ENCODE measurements at places on chromosomes 3 and 15.

GRCh38 chr3:17782751-17783150 lies 40.3 kb upstream of the TBC1D5 start:
- no peak for DNase-seq

- no peak for DNase-seq
Observed at GRCh38 chr15:59797756-59798604, 108.9 kb upstream of the BNIP2 start.

DNA sequence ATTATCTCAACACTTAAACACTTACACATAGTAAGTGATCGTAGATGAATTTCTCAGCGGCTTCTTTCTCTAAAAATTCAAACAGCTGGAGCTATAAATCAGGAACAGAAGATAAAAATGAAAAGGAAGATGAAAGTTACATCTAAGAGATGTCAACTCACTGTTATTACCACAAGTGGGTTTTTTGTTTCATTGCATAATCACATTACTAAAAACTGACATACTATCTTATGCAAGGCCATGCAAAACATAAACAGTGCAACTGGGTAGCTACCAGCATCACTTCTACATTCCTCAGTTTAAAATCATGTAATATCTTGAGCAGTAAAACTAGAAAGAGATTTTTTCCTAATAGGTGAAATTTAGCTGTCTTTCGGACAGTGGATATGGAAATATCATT lies 14.9 kb downstream of the MINDY4B start:
- peak; percentile 66 for DNase-seq

DNA sequence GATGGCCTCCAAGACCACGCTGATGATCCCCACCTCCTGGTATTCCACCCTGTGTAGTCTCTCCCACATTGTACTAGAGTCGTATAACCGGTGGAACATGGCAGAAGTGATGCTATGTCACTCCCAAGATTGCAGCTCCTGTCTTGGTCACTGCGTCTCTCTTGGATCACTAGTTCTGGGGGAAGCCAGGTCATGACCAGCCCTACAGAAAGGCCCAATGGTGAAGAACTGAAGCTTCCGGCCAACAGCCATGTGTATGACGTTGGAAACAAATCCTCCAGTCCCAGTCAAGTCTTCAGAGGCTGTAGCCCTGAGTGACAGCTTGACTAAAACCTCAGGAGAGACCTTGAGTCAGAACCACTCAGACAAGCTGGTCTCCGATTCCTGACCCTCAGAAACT lies 61.9 kb upstream of the FNDC3B start:
- no peak for DNase-seq

GRCh38 chr3:74302281-74302680 lies 312.2 kb downstream of the CNTN3 start:
- no peak for DNase-seq

GRCh38 chr3:130395916-130396315 lies 50.4 kb downstream of the COL6A5 start:
- DNase-seq = peak; percentile 19

- DNase-seq = no peak
Observed at GRCh38 chr15:27101982-27102381, 131.0 kb downstream of the GABRG3 start.

GRCh38 chr3:138950006-138950644 lies 3.1 kb downstream of the FOXL2NB start:
- peak; percentile 62 for DNase-seq

GRCh38 chr3:96813820-96814650 lies at the start of gene EPHA6:
Gene EPHA6 (plus strand): TSS chr3:96814594.
- peak; percentile 82 for DNase-seq

DNA sequence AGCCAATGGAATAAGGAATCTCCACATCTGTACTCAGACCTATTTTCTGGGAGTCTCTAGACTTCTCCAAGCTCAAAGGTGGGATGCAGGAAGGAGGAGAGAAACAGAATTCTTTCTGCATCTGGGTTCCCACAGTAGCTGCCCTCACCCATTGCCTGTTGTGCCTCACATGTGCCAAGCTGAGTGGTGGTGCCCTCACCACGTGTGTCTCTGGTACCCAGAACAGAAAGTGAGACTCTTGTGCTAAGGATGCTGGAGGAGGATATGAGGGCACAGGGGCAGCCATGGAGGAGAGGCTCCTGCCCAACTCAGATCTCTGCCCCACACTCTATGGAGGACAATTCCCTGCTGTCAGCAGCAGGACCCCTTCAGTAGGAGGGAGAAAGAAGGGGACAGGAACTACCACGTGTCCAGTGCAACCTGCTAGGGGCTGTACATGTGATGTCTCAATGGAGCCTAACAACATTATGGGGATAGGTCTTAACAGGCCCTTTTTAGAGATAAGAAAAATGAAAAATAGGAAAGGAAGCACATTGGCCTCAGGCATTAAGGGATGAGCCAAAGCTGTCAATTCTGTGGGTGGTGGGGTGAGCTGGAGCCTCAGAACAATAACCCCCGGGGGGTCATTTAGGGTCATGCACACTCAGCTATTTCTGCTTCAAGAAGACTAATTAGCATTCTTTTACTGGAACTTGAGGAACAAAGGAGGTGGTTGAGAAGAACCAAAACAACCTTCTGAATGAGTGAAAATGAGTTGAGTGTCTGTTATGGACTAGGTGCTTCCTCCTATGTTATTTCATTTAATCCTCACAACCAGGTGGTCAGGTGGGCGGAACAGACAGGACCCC lies 16.3 kb upstream of the NOX5 start:
- no peak for DNase-seq

DNA sequence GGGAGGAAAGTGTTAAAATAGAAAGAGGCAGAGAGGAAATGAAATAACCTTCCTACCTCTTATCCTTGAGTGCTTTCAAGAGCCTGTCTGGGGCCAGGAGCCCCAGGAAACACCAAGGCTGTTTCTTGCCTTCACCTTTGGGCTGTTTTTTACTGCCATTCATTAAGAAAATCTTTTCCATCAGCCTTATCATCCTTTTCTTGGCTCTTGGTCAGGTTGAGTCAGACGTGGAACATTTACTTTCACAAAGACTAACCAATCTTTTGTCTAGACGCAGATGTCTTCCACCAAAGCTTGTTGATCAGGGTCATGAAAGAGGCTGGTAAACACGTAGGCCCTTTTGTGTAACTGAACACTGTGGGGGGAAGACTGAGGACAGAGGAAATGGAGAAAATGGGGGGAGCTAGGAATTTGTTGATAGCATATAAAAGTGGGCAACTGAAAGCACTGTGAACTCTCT lies 151.0 kb upstream of the THBS1 start:
- peak; percentile 81 for DNase-seq

GRCh38 chr15:57504599-57504940 lies 87.1 kb upstream of the MYZAP start:
- no peak for DNase-seq

- DNase-seq = peak; percentile 83
Observed at GRCh38 chr3:62665627-62666437, 209.4 kb downstream of the CADPS start.

GRCh38 chr15:39830166-39830565 lies 47.5 kb upstream of the FSIP1 start:
- no peak for DNase-seq

GRCh38 chr15:86540840-86541467 lies 461.3 kb downstream of the AGBL1 start:
- no peak for DNase-seq

- peak; percentile 47 for DNase-seq
Observed at GRCh38 chr3:8575364-8576104, 69.1 kb downstream of the SSUH2 start.

GRCh38 chr3:53705024-53705745 lies 141.0 kb downstream of the CHDH start:
- DNase-seq = no peak
